T follicular helper cell (primary cell): ENCODE measurements at places on chromosomes 2 and 18.

GRCh38 chr2:105176429-105176828, 65.1 kb upstream of the GPR45 start:
- no peak for DNase-seq

- no peak for DNase-seq
These were observed 58.6 kb downstream of the FTCDNL1 start for GRCh38 chr2:199792381-199792780.

DNA sequence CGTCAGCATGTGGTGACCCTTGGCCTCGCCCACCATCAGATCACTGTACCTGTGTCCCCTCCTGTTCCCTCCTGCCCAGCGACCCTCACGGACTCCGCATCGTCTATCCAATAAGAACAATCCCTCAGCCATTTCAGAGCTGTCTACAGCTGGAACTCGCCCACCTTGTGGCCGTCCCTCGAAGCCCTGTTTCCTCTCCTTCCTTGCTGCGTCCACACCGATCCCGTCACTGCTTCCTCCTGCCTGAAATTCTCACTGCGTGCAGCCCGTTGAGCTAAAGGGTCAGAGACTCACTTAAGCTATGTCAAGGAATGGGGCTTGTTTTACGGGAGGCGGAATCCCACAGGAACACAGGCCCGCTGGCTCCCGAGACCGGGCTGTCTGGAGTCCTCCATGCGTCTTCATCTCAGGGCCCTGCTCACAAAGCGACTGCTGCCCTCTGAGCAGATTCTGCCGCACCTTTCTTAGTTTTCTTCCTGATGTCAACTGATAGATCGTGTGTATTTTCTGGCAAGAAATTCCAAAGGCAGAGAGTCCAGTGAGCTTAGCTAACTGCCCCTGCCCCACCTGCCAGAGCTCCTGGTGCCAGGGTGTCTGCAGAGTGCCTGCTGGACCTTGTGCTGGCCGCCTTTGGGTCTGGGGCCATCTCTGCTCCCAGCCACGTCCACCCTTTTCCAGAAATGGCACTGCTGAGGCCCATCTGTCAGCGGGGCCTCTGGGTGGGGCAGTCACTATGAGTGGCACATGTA, 35.3 kb downstream of the KLHL29 start:
- no peak for DNase-seq

- no peak for DNase-seq
These were observed 143.8 kb downstream of the MEIS1 start for GRCh38 chr2:66578687-66579106.

DNA sequence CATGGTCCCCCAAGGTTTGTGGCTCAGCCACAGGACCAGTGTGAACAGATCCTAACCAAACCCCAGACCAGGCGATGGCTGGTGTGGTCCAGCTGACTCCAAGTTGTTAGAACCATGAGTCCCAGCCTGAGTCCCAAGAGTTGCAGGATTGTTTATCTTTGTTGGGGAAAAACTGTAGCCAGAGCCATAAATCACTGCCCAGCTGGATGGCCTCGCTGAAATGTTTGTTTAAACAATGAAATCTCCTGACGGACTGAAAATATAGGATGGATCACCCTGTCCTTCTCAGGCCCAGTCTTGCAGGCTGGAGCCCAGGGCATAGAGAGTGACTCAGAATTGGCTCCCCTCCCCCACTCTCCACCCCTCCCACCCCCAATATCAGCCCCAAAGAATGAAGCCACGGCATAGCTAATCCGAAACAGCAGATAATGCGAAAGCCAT, 36.4 kb downstream of the PKDCC start:
- no peak for DNase-seq
